ENCODE measurements at places on chromosomes 6 and 20.

- no peak for DNase-seq
Observed at GRCh38 chr6:166488701-166489100, 97.8 kb downstream of the RAMACL start.

DNA sequence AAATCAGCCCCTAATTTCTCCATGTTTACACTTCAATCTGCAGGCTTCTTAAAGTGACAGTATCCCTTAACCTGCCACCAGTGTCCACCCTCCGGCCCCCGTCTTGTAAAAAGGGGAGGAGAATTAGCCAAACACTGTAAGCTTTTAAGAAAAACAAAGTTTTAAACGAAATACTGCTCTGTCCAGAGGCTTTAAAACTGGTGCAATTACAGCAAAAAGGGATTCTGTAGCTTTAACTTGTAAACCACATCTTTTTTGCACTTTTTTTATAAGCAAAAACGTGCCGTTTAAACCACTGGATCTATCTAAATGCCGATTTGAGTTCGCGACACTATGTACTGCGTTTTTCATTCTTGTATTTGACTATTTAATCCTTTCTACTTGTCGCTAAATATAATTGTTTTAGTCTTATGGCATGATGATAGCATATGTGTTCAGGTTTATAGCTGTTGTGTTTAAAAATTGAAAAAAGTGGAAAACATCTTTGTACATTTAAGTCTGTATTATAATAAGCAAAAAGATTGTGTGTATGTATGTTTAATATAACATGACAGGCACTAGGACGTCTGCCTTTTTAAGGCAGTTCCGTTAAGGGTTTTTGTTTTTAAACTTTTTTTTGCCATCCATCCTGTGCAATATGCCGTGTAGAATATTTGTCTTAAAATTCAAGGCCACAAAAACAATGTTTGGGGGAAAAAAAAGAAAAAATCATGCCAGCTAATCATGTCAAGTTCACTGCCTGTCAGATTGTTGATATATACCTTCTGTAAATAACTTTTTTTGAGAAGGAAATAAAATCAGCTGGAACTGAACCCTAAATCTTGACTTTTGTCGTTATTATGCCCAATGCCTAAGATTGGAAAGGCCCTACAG is 4.5 kb downstream of the SOX4 start:
- DNase-seq, result peak; percentile 55

DNA sequence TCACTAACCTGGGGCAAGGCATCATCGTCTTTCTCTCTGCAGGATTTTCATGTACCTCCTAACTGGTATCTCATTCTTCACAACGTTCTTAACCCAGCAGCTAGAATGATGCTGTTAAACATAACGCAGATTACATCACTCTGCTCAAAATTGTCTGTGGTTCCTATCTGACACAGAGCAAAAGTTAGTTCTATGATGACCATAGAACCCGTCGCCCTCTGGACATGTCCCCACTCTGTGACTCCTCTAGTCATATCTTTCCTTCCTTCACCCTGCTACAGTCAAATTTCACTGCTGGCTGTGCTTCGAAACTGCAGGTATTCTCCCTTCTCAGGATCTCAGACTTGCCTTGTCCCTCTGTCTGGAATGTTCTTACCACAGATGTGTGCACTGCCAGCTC is 87.4 kb upstream of the TPD52L1 start:
- no peak for DNase-seq

DNA sequence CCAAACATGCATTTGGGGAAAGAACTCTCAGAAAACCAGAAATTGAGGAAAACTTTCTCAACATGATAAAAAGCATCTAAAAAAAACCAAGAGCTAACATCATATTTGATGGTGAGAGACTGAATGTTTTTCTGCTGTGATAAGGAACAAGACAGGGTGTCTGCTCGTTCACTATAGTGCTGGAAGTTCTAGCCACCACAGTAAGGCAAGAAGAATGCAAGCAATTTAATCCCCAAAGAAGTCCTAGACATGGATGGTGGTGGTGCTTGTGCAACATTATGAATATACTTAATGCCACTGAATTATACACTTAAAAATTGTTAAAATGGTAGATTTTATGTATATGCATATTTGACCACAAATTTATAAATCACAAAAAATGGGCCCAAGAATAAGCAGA is 53.4 kb downstream of the LYRM2 start:
- DNase-seq, result no peak

- peak; percentile 86 for DNase-seq
Observed at GRCh38 chr20:44746367-44747165, 901 bp downstream of the KCNK15 start.

- DNase-seq, result no peak
Observed at GRCh38 chr20:39611901-39612300, 649.8 kb downstream of the DHX35 start.

DNA sequence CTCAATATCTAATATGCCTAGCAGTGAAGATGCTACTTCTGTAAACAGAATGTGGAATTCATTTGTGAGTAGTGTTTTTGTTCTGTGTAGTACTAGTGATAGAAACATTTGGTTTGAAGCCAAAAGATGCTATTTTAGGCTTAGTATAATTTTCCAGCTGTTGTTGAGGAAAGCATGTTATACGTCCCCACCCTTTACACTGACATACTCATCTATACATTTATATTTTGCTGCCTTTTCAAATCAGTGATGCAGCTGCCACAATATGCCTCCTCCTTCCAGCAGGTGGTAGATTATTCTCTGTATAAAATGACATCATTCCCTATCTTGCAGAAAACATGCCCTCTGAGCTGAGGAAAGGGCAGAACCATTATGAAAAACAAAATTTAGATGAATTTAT is 1217.6 kb upstream of the GJE1 start:
- DNase-seq, result peak; percentile 97

DNA sequence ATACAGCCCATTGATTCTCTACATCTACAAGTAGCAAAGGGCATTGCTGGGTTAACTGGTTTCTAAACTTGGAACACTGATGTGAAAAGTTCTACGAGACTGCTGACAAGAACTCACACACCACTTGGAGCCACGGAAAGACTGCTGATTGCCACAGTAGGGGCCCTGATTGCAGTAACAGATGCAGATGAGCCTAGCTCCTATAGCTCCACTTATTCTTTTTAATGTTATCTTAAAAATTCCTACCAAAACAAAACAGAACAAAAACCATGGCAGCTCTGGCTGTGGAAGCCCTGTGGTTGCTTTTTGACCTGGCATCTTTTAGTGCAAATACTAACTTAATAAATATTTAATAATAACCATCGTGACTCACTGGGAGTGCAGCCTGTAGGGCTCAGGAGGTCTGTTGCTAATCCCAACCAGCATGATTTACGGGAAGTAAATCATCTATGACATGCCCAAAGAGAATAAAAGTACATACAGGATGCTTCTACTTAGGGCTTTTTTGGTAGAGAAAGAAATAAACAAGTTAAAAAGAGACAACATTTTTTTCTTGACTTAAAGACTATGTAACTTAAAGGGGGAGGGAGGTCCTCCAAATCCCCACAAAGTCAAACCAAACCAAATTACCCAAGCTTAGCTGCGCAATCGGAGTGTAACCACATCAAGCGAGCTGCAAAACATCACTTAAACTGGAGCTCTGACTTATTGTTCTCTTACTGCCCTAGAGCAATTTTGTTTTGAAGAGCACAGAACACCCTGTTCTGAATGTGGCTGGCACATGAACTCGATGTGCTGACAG is 87.2 kb downstream of the FKBP5 start:
- DNase-seq, result no peak

DNA sequence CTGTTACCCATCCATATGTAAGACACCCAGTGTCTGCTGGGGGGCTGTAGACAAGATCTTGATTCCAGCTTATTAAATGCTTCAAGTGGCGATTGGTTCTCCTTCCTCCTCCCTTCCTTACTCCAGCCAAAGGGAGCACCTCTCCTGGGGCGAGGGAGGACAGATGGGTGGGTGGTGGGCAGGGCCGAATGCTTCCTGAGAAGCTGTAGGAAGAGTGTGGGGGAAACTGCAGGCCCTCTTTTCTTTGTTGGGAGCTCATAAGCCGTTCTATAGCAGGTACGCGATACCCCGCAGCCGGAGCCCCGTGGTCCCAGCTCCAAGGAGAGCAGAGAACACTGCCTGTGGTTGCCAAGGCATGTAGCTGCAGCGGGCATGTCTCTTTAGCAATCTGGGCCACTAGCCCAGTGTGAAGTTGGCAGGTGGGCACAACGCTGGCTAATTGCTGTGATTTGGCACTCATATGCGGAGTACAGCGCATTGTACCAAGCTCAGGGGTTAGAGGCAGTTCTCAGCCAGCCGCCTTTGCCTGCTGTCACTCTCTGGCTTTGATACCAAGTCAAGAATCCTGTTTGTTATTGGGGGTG is 14.7 kb upstream of the KCNG1 start:
- no peak for DNase-seq

GRCh38 chr20:61271312-61272231 is 19.5 kb downstream of the CDH4 start:
- peak; percentile 6 for DNase-seq

- DNase-seq, result no peak
Observed at GRCh38 chr6:61210549-61210948, 1075.5 kb downstream of the KHDRBS2 start.

GRCh38 chr6:38215651-38216311 is 396.3 kb downstream of the ZFAND3 start:
- DNase-seq, result no peak

DNA sequence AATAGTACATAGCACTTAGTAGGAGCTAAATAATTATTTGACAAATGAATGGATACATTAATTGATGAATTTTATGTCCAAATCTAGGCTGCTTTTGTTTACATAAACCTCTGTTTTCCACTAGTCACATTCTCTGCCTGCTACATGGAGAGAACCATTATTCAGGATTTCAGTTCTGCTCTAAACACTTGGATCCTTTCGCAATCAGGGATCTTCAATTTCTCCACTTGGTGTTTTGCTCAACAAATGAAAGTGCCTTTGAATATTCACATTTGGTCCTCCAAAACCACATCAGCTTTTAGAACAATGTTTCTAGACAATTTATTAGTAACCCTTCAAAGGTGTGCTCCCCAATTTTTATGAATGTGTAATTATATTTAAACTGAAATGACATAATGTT is 30.6 kb upstream of the HLA-DQB1 start:
- DNase-seq, result no peak

GRCh38 chr6:97702248-97702647 is 419.2 kb upstream of the MMS22L start:
- DNase-seq, result no peak

DNA sequence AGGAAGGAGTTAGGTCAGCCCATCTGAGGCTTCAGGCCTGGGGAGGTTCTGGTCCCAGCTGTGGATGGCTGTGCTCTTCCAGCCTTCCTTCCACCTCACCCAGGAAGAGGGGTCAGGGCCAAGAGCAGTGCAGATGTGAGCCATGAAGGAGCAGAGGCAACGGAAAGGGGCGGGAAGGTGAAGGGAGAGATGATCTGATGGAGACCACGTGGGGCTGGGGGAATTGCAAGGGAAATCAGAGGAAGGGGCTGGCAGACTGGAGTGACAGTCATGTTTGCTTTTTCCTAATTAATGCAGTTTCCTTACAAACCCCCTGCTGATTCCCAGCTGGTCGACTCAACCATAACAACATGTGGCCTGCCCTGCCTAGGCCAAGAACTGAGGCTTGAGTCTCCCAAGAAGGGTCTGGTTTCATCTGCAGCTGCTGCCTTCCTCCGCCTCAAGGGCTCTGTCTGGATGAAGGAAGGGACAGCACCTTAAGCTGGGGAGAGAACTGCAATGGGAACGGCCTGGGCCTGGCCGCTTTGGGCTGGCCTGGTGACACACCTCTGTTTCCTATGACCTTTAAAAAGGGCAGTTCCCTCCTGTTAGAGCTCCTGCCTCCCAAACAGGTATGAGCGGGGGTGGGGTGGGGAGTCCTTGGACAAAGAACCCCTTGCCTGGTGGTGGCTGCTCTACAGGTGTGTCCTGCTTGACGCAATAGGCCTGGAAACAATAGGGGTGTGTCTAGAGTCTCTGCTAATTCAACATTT is 7.8 kb upstream of the MRPS18A start:
- peak; percentile 80 for DNase-seq

- no peak for DNase-seq
Observed at GRCh38 chr20:20103486-20103885, 51.2 kb downstream of the CFAP61 start.

GRCh38 chr20:42747765-42748411 is 441.8 kb downstream of the PTPRT start:
- DNase-seq, result no peak

GRCh38 chr20:17835240-17835933 is 133.2 kb downstream of the SNX5 start:
- DNase-seq, result no peak

GRCh38 chr6:11260249-11261038 is 28.0 kb upstream of the NEDD9 start:
- DNase-seq, result no peak

DNA sequence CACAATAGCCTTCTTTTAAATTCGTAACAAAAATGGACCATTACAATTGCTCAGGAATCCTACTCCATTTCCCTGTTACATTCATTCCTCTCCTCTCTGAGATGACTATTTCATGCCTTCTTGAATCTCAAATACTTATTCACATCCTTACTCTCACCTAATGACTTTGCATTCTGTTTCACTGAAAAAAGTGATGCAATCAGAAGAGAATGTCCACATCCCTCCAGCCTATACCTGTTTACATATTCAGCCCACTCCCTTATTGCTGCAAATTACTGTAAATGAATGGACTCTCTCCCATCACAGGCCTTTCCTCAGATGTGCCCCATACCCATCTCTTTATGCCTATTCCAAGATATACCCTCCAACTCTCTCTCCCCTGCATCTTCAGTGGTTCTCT is 8.6 kb downstream of the TAAR1 start:
- DNase-seq, result no peak

DNA sequence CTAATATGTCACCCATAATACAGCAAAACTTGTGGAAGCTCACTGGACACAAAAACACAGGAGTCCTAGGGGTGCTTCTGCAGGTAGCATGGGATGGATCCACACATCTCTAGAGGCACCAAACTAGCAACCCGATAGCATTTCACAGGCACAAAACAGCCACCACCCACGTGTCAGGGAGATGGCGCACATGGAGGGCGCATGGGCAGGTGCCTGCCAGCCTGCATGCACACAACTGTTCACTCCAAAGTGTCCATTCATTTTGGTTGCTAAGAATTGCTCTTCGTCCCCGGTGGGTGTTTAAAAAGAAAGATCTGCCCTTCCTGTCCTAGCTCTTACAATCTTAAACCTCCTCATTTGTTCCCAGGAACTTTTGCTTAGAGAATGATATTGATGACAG is 171.3 kb downstream of the SYNDIG1 start:
- DNase-seq, result no peak

DNA sequence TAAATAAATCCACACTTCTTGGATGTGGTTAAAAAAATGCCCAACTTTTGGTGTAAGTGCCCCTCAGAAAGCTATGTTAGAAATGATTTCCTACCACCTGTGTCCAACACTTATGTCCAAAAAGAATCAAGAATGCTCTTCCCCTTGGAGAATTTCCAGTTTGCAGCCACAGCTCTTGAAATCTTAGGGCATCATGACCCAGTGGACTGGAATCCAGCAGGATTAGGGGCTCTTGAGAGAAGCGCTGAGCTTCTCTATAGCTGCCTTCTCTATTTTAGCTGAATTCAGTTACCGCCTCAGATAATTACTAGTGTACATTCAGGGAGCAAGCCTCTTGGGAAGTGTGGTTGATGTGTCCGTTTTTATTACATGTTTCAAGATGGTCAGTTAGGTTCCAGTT is 2.5 kb downstream of the PHACTR1 start:
- no peak for DNase-seq
